ENCODE measurements at places on chromosomes 5 and 9. TPM values are rescaled to one million over a fixed set of nuclear protein-coding genes. Genes with fewer than 3 reads are reported as not detected.

PCDHGC3 gene
- 23.0 TPM for polyA plus RNA-seq

TXNDC8 gene
- not detected for polyA plus RNA-seq

PSMD5 gene
- 25.3 TPM for polyA plus RNA-seq

MCC gene
- 37.8 TPM for polyA plus RNA-seq

S1PR3 gene
- 10.9 TPM for polyA plus RNA-seq

IL4 gene
- polyA plus RNA-seq = not detected

DELE1 gene
- polyA plus RNA-seq = 58.1 TPM

UNC5A gene
- polyA plus RNA-seq = 0.39 TPM

ZFP37 gene
- 3.2 TPM for polyA plus RNA-seq

DNAJB5 gene
- polyA plus RNA-seq = 32.2 TPM

OLFM1 gene
- polyA plus RNA-seq = 3.8 TPM

SPATA31D3 gene
- polyA plus RNA-seq = not detected

KCNV2 gene
- 0.49 TPM for polyA plus RNA-seq

GNAQ gene
- 32.4 TPM for polyA plus RNA-seq

CRB2 gene
- 16.9 TPM for polyA plus RNA-seq

SHC3 gene
- 0.07 TPM for polyA plus RNA-seq

LCNL1 gene
- not detected for polyA plus RNA-seq

WDR31 gene
- 8.8 TPM for polyA plus RNA-seq

SLC6A7 gene
- polyA plus RNA-seq = not detected

QRFP gene
- polyA plus RNA-seq = 0.45 TPM

CDC20B gene
- polyA plus RNA-seq = 0.89 TPM

EIF4E1B gene
- polyA plus RNA-seq = not detected

PCDHGA7 gene
- not detected for polyA plus RNA-seq

SPATA31D4 gene
- not detected for polyA plus RNA-seq

BTNL9 gene
- not detected for polyA plus RNA-seq

PTGS1 gene
- polyA plus RNA-seq = not detected

EIF4EBP3 gene
- 6.6 TPM for polyA plus RNA-seq

HCN1 gene
- polyA plus RNA-seq = 15.6 TPM

UIMC1 gene
- polyA plus RNA-seq = 25.3 TPM

HAND1 gene
- polyA plus RNA-seq = 67.7 TPM

FOXD4L6 gene
- polyA plus RNA-seq = 0.23 TPM

SHOC1 gene
- polyA plus RNA-seq = 0.37 TPM

ANKHD1 gene
- polyA plus RNA-seq = 41.5 TPM

FREM1 gene
- 13.1 TPM for polyA plus RNA-seq

PCDHGA6 gene
- not detected for polyA plus RNA-seq

FCN2 gene
- polyA plus RNA-seq = not detected

PLPP7 gene
- polyA plus RNA-seq = 42.5 TPM

C5orf63 gene
- polyA plus RNA-seq = 0.31 TPM

FABP6 gene
- not detected for polyA plus RNA-seq

CDK9 gene
- polyA plus RNA-seq = 139 TPM

PCDHGA8 gene
- 0.37 TPM for polyA plus RNA-seq

SERF1B gene
- polyA plus RNA-seq = 103 TPM

MED22 gene
- polyA plus RNA-seq = 60.6 TPM

OR1L1 gene
- polyA plus RNA-seq = not detected

HTR4 gene
- polyA plus RNA-seq = 1.9 TPM

MELK gene
- polyA plus RNA-seq = 11.5 TPM

PCDHB7 gene
- 0.40 TPM for polyA plus RNA-seq

GRHPR gene
- polyA plus RNA-seq = 280 TPM

SLC6A3 gene
- polyA plus RNA-seq = not detected

GCNT1 gene
- 0.22 TPM for polyA plus RNA-seq

Data from cardiac muscle cell (in vitro differentiated cells and primary cell).